ENCODE measurements at places on chromosomes 7 and 10.

DNA sequence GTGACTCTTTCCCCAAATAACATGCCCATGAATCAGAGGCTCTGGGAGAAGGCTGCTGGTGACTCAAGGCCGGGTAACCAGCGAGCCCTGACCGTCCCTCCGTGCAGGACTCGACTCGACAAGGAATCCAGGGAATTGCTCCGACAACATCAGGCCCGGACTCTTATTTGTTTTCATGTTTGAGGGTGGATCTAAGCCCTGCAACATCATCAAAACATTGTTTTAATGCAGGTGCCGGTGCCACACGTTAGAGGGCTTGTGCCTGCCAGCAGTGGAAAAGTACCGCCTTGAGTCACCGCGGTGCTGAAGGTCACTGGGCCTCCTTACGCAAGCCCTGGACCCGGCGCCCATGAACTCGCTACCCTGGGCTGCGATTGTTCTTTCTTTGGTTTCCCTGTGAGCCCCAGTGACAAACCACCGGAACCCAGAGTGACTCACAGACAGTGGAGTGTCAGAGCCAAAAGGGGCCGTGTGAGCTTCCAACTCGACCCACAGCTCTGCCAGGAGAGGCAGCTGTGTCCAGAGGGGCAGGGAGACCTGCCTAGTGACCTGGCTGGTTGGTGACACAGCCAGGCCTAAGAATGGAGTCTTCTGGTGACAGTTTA is 139.4 kb upstream of the SHH start:
- no peak for DNase-seq

- DNase-seq: no peak
These were observed 280.5 kb downstream of the THSD7A start for GRCh38 chr7:11551470-11551869.

DNA sequence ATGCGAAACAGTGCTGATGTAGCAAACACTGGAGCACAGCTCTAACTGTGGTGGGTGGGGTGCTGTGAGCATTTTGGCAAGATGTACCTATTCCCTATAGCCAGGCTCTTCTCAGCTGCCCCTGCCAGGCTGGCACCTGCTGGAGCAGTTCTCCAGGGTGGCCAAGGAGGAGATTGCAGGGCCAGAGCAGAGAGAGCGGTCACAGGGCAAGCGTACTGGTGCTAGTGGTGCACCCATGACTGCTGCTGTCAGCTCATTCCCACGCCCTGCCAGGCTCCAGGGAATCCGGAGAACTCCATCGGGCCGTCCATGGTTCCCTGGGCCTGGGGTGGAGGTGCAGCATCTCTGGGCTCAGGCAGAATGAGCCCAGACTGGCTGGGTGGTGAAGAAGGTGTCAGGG is 2.1 kb downstream of the COL13A1 start:
- no peak for DNase-seq

DNA sequence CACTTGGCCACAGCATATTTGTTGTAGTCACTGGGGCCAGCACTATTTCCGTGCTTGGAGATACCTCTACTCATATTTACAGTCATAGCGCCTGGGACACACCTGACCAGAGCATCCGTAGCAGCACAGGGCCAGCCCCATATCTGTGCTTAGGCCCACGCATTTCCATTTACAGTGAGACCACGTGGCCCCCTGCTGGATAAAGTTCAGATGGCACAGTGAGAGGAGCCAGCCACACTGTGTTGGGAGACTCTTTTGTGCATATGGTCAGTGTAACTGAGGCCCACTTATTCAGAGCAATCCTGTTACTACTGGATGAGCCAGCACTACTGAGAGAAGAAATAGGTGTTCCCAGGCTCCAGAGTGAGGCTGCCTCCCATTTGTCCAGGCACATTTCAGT is 455.3 kb downstream of the REEP3 start:
- no peak for DNase-seq

DNA sequence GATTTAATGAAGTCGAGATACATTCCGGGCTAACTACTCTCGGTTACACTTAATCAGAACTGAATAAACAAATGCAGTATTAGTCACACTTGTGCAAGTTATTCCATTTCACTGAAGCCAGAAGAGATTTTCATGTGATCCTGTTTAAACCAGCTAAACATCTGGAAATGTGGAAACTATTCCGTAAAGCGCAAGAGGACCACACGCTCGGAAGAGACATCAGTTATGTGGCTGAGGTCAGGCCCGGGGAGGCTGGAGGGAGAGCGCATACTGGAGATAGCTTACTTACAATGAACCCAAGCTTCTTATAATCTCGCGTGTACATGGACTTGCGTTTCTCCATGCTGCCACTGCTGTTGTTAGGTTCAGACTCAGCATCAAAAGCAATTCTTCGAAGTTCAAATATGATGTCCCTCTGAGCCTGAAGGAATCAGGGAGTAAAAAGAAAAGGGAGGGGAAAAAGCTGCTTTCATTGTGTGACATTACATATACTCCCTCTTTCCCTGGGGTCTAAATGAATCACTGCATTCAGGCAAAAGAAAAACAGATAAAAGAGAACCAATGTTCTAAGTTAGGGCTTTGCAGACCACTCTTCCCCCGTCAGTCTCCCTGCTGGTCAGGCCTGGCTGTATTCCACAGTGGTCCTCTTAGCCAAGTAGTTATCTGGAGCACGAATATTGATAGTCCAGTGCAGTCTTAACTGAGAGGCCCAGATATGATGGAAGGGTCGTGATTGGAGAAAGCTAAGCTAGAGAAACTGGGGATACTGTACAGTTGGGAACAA is 237.4 kb downstream of the ELMO1 start:
- DNase-seq: no peak

- no peak for DNase-seq
These were observed 698.3 kb downstream of the PARD3 start for GRCh38 chr10:34116681-34117271.

DNA sequence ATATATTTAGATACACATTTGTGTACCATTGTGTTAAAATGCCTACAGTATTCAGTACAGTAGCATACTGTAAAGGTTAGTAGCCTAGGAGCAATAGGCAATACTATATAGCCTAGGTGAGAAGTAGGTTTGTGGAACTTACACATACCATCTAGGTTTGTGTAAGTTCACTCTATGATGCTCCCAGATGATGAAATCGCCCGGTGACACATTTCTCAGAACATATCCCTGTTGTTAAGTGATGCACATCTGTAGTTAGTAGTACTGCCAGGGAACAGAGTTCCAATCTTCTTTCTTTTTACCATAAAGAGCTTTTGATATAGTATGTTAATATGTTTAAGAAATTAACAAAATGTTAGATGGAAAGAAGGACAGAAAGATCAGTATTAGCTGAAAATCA is 138.2 kb downstream of the SNX13 start:
- no peak for DNase-seq

DNA sequence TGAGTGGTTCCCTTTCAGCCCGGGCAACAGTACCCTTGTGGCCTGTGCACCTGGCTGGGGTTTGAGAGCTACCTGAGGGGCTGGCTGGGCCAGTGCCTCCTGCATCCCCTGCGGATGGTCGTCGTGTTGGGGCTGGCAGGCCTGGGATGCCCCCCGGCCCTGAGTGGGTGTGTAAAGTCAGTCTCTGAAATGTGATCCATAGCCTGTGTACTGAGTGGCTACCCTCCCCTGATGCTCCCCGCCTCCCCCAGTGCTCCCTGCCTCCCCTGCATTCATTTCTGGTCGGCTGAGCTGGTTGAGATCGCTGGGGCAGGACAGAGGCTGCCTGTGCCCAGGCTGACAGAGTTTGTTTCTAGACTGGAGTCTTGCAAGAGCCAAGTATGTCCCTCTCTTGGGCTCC is 9.3 kb downstream of the ZNF316 start:
- no peak for DNase-seq

GRCh38 chr7:22563621-22564241 is 63.7 kb upstream of the STEAP1B start:
- DNase-seq: no peak

- no peak for DNase-seq
These were observed 1.2 kb downstream of the PTEN start for GRCh38 chr10:87864496-87865059.

DNA sequence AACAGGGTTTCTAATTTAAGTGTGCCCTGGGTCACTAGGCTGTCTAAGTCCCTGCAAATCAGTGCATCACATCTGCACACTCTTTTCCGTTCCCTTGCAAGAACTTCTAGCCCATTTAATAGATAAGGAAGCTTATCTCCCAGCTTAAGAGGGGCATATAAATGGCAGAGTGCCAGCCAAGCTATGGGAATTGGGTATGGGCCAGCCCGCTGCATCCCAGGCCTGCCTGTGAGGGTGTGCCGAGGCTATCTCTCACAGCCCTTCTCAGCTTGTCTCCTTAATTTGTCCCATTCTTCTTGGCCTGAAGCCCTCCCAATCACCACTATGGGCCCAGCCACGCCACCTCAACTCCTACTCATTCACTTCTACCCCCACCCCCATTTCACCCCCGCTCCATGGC is 14.7 kb downstream of the AQP1 start:
- DNase-seq: no peak

- no peak for DNase-seq
These were observed 23.1 kb downstream of the ZC3HAV1 start for GRCh38 chr7:139086454-139086853.

DNA sequence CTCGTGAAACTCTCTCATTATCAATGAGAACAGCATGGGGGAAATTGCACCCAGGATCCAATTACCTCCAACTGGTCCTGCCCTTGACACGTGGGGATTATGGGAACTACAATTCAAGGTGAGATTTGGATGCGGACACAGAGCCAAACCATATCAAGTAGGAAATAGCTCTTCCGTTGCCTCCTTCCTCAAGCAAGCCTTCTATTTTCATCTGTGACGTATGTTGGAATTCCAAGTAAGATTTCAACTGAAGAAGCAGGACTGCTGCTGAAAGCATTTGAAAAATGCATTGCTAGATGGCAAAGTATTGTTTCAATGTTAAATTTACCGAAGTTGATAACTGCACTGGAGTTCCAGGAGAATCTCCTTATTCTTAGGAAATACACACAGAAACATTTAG is 178.1 kb upstream of the GALNT17 start:
- no peak for DNase-seq

Data from bone marrow (tissue), 2 donors.